ENCODE measurements at places on chromosomes 12 and 14.

GRCh38 chr14:45902241-45902640 is 649.2 kb upstream of the MIS18BP1 start:
- DNase-seq: no peak

DNA sequence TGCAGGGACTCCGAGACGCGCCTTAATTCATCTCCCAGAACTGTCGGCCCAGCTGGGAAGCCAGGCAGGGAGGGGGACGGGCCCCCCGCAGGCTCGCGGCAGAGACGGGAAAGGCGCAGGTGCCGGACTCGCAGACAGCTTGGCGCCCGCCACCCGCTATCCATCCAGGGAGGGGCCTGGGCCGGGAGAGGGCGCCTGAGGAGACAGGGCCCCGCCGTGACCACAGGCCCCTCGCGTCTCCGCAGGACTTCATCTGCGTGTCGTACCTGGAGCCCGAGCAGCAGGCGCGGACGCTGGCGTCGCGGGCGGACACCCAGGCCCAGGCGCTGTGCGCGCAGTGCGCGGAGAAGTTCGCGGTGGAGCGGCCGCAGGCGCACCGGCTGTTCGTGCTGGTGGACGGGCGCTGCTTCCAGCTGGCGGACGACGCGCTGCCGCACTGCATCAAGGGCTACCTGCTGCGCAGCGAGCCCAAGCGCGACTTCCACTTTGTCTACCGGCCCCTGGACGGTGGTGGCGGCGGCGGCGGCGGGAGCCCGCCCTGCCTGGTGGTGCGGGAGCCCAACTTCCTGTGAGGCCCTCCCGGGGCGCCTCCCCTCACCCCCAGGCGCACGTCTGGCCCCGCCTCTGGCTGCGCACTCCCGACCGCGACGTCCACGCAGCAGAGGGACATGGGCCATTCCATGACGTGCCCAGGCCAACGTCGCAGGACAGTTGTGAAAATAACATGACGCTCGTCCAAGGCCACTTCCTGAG is 60.6 kb downstream of the LGMN start:
- no peak for DNase-seq

- no peak for DNase-seq
Observed at GRCh38 chr14:93987376-93987775, 9.7 kb upstream of the CCDC197 start.

- DNase-seq: no peak
Observed at GRCh38 chr12:71664411-71665089, 449 bp downstream of the THAP2 start.

DNA sequence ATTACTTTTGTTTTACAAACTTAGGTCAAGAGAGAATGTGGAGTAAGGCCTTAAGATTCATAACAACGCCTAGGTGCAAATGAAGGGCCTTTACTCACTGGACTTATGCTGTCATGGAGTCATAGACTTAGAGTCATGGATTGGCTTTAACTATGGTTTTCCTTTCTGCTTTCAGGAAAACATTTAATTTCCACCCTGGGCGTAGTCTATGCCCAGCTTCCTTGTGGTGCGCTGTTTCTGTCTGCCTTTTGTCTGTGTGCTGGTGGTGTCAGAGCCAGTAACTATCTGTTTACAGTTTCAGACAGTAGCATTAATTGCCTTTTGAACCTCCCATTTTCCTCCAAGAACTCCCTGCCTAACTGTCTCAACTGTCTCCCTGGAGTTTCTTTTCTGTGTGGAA is 31.8 kb upstream of the COX6A1 start:
- no peak for DNase-seq

DNA sequence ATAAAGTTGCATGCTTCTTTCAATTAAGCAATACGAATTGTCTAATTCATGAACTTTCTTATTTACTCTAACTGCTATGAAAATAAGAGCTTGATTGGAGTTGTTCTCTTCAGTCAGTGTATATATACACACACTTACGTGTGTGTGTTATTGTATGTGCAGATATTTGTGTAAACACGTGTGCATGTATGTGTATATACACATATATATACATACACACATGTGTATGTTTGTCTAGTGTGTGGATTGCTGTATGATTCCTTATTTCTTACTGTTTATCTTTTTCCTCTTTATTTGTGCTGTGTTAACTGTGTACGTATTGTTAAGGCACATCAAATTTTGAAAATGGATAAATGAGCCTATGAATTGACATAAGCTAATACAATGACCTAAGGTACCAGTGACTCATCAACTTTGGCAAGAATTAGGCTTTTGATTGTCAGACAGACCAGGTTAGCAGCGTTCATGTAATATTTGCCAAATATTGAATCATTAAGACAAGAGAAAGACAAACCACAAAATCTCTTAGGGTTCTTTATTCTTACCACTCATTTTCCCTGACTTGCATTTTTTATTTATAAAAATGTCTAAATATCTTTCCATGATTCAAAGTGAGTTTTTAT is 423.9 kb downstream of the SOX5 start:
- DNase-seq: no peak

DNA sequence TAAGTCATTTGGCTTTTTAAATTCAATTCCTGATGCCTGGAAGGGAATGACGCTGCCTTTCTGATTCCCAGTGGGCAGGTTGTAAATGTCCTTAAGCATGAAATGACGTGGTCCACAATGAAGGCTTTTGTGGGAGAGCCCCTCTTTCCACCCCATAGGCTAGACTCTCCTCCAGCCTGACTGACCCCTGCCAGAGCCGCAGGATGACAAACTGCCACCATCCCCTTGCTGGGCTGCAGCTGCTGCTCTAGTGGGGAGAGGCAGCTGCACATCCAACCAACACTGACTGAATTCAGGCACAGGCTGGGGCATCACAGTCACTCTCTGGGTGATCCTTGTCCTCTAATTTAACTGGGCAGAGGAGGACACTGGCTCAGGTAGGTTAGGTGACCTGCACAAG is 6.3 kb downstream of the TSPAN11 start:
- DNase-seq: no peak

- no peak for DNase-seq
Observed at GRCh38 chr12:118534003-118534402, 157.6 kb downstream of the SUDS3 start.
